ENCODE measurements at places on chromosomes 7 and 10. TPM values are rescaled to one million over a fixed set of nuclear protein-coding genes. Genes with fewer than 3 reads are reported as not detected.

Gene AS3MT
- 0.67 TPM for total RNA-seq

Gene ADAM12
- total RNA-seq, result 0.63 TPM

Gene SMKR1
- total RNA-seq, result 4.3 TPM

Gene HOXA6
- total RNA-seq, result 0.31 TPM

Gene SLC26A3
- not detected for total RNA-seq

Measured in activated T-cell treated with anti-CD3 and anti-CD28 coated beads, Interleukin-2, amount 50 U/mL, for 72 hours (primary cell).